ENCODE measurements at places on chromosomes 7 and 10.
A peak's percentile ranks its signal among the peaks of the same experiment; 100 is the strongest.

DNA sequence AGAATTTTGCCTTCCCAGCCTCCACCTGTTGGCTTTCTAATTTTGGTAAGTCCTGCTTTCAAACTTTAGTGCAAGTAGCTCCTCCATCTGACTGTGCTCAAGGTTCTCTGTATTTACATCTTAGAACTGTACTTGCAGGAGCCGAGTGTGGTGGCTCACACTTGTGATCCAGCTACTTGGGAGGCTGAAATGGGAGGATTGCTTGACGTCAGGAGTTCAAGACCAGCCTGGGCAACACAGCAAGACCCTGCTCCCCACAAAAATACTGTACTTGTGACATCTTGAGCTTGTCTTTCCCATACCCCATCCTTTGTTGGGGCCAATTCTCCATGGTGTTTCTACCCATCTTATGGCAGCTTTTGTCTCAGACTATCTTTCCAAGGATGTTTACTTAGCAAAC is 4.7 kb upstream of the VDAC2 start:
- no peak for DNase-seq

- DNase-seq: no peak
These were observed 133.8 kb upstream of the PLXNA4 start for GRCh38 chr7:132709971-132710567.

DNA sequence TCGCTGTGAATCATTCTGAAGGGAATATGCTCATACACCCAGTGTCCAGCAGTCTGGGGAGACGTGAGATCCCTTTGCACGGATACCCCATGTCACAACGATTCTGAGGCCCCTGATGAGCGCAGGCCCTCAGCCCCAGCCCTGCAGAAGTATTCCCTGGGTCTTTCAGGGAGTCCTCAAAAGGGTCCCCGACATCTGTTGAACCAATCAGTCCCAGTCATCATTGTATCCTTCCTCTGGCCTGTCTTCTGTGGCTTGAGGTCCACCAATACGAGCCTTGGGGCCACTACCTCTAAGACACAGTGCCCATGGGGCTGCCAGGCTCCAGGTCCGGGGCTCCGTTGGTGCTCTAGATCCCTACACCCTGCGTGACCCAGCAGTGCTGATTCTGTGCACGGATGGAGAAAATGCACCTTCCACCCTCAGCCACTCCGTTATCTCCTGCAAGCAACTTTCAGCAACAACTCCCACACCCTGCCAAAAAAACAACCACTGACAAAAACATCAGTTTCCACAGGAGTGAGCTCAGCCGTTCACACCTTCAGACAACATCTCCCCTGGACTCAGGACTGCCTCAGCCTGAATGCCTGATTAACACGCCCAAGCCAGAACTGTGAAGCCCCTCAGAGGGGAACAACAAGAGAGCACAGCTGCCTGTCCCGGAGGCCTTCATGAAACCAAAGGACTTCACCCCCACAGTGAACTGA is 46.9 kb upstream of the KDM7A start:
- no peak for DNase-seq

- no peak for DNase-seq
These were observed 114.0 kb downstream of the ATE1 start for GRCh38 chr10:121813857-121814256.

DNA sequence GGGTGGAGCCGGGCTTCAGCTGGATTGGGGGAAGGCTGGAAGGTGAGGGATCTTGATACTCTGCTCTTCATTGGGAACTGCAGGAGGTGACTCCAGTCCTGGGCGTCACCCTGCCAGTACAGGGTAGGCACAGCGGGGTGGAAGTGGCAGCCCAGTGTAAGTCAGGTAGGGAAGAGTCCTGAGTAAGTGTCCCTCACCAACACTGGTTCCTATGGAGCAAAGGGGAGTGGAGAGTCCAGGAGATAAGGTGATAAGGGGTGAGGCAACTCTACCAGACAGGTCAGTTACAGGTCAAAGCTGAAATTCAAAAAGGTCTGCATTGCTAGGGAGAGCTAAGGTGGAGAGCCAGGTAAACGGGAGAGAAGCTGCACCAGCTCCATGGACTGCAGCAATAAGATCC is 145.6 kb upstream of the NFE2L3 start:
- no peak for DNase-seq

- DNase-seq: peak; percentile 62
These were observed 27.7 kb downstream of the BTBD16 start for GRCh38 chr10:122298598-122299301.

DNA sequence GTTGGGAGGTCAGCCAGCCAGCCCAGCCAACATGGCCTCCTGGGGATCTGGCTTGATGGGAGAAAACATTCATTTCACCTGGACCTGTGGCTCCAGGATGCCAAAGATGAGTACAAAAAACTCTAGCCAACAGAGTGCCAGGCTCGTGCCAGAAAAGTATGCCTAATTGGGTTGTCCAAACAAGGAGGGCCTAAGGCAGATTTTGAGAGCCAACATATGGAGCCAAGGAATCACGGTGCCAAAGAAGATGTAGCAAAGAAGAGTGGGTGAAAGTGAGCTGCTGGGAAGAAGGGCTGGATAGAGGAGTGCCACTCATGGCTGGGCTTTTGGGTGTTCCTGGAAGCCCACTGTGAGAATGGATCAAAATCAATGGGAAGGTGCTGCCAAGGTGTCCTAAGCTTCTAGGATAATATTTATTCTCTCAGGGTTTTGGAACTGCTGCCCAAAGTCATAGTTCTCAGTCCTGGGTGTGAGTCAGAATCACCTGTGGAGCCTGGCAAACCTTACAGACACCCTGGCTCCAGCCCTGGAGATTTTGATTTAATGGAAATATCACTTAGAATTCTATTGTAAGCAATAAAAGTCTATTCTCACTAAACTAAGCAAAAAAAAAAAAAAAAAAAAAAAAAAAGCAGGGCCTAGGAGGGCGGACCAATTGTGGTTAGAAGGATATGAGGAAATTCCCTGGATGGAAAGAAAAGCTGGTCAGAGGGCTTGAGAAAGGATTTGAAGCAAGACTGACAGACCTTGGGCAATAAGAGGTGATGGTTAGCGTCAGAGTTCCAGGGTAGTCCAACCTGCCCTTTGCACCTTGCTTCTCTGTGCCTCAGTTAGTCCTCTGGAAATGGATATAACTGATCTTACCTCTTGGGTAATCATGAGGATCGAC is 182.2 kb upstream of the PRR15 start:
- DNase-seq: no peak

- no peak for DNase-seq
These were observed 8.5 kb downstream of the FAM53B start for GRCh38 chr10:124735491-124736286.

DNA sequence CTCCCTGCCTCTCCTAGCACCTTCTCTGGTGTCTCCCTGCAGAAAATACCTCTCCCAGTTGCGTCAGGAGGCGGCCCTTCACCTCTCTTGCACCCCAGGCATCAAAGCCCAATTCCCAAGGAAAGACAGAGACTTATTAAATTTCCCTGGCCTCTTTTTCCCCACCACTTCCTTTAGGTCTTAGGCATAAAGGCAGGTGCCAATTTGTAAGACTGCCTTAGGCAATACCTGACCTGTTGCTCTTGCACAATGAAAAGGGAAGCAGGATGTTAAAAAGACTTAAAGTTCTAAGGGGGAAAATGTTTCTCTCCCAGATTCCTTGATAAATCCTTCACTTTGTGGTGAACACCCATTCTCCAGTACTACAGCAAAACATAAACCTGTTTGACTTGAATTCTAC is 186.7 kb downstream of the SLC25A13 start:
- no peak for DNase-seq

DNA sequence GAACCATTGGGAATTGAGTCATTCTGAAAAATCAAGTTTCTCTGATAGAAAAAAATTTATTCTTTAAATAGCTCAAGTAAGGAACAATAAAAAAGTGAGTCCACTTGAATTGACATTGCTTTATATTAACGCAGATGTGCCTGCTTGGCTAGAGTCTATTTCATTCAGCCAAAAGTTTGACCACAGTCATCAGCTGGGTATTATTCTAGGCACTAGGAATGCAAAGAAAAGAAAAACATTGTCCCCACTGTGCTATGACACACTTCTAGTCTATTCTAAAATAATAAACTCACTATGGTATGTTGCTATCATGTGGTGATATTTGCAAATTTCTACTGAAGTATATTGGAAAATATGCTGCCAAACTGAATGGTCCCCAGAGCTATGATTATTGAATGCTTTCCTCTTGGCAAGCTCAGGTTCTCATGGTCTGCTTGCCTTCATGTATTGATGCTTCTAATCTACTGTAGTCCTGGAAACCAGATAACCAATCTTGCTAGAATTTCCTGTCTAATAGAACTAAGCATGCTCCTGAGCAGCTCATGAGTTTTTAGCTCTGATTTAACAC is 8.3 kb downstream of the SFRP4 start:
- DNase-seq: no peak
